Hematopoietic multipotent progenitor cell treated with erythropoietin and hydrocortisone succinate and interleukin-3 and kit ligand, for 15 days (in vitro differentiated cells): ENCODE measurements at places on chromosomes 4 and X.

- DNase-seq: no peak
Measured at GRCh38 chr4:6924361-6924779, 14.7 kb downstream of the TBC1D14 start.

DNA sequence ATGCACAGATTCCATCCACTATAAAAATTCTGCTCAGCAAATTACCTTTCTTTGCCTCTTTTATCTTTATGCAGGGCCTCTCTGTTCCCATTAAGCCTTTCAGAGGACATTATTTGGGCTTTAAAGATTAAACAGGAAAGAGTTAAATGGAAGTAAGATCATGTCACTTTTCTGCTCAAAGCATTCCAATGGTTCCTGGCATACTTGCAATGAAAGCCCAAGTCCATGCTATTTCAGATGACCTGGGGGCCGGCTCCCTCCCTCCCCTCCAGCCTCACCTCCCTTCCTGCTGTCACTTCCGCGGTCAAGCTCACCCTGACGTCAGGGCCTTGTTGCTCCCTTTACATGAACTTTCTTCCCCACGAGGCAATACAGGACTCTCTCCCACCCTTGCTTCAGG, 125.5 kb downstream of the C4orf51 start:
- DNase-seq: no peak

DNA sequence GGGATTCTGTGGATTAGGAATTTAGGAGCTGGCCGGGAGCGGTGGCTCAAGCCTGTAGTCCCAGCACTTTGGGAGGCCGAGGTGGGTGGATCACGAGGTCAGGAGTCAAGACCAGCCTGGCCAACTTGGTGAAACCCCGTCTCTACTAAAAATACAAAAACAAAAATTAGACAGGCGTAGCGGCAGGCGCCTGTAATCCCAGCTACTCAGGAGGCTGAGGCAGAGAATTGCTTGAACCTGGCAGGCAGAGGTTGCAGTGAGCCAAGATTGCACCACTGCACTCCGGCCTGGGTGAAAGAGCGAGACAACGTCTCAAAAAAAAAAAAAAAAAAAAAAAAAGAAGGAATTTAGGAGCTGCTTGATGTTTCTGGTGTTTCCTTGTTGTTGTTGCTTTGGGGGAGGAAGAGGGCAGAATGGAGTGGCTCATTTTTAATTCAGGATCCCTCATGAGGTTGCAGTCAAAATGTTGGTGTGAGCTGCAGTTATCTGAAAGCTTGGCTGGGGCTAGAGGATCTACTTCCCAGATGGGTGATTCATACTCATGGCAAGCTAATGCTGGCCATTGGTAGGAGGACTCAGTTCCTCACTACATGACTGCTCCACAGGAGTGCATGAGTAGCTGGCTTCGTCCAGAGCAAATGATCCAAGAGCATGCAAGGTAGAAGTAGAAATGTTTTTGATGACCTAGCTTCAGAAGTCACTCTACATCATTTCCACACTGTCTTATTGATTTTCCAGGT, 26.5 kb upstream of the JADE1 start:
- no peak for DNase-seq

- no peak for DNase-seq
Measured at GRCh38 chrX:84909151-84909550, 94.5 kb upstream of the APOOL start.
